Esophagus squamous epithelium (tissue), 5 donors: ENCODE measurements at places on chromosomes 1 and 21.

DNA sequence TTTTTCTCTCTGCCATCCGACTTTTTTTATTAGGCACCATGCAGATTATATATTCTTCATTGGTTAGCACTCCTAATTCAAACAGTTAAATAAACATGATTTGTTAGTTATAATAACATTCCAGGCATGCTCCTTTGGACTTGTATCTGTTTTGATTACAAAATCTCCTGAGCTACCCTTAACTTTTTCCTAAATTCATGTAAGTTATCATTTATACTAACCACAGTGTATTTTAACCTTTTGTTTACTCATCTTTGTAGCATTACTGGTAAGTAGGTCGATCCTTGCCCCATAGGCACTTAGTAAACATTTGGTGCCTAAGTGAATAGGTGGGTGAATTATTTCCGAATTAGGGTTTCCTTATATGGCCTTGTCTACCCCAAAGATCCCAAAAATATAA lies 43.8 kb downstream of the MIER1 start:
- no peak for DNase-seq

DNA sequence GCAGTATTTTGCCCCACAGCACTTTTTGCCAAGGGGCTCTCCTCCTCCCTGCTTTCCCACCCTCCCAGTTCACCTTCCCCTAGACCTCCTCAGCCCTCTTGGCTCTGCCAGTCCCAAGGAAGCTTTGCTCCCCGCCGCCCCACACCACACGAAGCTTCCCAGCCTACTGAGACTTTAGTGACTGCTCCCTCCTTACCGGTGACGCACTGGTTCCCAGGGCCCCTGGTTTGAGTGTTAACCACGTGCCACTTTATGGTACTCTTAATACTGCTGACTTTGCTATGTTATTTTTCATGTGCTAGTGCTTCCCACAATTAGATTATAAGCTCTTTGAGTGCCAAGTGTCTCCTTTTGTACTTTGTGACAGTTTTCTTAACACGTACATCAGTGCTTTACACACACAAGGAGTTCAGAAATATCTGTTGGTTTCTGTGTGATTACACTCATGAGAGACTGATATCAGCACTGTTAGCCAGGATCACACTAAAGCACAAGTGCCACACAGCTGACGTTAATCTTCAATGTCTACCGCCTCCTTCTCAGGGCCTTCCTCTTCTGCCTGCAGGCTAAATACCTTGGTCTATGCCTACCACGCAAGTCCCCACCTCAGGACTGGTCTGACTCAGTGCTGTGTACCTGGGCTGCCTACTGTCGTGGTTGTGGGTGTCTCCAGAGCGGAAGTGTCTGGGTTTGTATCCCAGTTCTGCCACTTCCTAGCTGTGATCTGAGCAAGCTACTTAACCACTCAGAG lies 61.0 kb downstream of the DNTTIP2 start:
- DNase-seq = no peak

GRCh38 chr1:184973272-184974055 lies 844 bp downstream of the NIBAN1 start:
- no peak for DNase-seq

- no peak for DNase-seq
Measured at GRCh38 chr1:56194701-56195300, 384.6 kb downstream of the PLPP3 start.

DNA sequence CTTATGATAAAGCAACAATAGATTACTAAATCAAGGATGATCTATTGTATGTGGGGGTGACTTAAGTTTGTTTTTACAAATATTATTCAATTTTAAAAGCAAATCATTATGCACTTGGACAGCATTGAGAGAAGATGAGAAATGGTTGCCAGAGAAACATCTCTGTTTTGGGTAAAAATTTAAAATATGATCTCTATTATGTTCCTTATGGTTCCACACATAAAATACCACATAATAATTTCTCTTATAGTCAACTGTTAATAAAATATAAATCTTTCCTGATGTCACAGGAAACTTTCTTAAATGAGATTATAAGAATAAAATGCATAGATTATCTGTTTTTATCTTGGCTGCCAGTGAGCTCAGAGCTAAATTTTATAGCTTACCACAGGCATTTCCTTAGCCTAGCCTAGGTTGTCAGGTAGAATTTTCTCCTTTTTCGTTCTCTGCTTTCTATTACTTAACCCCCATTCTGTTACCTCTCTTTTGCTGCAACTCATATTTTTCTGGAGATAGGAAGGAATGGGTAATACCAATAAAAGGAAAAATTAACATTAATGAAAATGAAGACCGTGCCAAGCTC lies 109.7 kb downstream of the TGFB2 start:
- DNase-seq = no peak

DNA sequence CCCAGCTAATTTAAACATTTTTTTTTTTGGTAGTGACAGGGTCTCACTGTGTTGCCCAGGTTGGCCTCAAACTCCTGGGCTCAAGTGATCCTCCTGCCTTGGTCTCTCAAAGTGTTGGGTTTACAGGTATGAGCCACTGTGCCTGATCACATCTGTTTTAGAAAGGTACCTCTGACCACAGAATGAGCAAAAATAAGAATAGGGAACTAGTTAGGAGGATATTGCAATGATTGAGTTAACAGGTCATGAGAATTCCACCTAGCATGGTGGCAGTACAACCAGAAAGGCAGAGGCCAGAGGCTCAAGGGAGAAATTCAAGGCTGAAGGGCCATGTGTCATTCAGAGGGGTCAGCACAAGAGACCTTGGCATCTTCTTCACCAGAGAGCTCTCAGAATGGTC lies 49.6 kb downstream of the ELAPOR1 start:
- no peak for DNase-seq

- no peak for DNase-seq
Measured at GRCh38 chr1:20149601-20150325, 10.6 kb downstream of the PLA2G2F start.

DNA sequence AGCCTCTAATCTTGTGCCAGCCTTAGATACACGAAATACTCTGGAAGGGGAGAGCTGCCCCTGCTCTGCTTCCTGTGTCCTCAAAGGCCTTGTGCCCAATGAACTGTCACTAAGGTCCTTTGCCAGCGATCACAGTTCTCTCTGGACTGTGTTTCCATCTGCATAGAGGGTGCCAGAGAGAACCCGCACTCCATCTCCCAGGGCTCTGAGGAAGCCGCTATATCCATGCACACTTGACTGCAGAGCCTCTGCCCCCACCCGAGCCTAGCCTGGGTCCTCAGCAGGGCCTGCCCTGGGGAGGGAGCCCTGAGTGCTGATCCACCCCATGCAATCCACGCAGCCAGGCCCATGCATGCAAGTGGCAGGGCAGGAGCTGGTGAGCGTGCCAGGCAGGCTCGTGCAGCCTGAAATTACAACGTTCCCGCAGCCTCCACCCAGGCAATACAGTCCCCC lies 30.6 kb upstream of the KIF21B start:
- DNase-seq = no peak

GRCh38 chr21:41377715-41378114 lies 15.9 kb downstream of the MX2 start:
- no peak for DNase-seq

- no peak for DNase-seq
Measured at GRCh38 chr1:181603735-181604410, 120.6 kb downstream of the CACNA1E start.

GRCh38 chr21:30234643-30235042 lies 18.7 kb upstream of the CLDN8 start:
- DNase-seq = no peak

DNA sequence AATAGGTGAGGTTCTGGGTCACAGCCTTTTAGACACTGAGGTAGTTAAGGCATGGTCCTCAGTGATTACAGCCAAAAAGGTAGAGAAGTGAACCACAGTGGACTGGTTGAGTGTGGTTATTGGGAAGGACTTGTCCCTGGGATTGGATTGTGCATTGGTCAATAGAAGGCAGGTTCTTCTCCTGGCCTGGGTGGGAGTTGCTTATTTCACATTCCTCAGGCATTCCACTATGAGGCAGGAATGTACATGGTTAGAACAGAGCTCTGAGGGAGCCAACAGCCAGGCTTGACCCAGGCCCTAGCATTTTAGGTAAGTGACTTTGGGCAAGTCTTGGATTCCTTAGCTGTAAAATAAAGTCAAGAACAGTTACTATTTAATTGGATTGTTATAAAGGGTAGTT lies 97.9 kb upstream of the MARK1 start:
- DNase-seq = no peak

DNA sequence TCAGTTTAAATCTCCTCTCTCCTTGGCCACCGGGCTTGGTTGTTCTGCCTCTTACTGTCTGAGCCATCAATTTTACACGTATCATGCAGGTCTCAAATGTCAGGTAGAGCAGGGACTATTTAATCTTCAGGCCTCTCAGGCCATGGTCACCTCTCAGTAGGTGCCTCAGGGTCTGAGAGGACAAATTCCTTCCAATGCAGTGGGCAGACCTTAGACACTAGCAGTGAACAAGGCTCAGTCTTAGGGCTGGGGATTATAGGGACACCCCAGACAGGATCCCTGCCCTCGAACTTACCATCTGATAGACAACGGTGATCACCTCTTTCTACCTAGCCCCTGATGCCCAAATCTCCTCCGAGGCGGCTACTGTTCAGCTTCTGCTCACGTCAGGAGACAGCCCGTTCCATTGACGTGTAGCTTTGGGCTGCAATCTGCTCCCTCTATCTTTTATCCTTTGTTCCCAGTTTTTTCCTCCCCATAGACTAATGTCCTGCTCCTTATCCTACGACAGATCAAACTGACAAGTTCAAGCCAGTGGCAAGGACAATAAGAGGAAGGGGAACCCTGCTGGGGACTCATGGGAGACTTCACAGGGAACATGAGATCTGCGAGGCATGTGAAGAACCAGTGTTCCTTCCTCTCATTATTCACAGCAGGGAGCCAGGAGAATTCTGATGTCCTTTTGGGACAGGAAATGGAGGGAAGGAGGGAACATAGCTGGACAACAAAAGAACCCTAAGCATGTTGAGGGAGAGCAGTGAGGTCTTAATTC lies 1.4 kb upstream of the MYOG start:
- no peak for DNase-seq

DNA sequence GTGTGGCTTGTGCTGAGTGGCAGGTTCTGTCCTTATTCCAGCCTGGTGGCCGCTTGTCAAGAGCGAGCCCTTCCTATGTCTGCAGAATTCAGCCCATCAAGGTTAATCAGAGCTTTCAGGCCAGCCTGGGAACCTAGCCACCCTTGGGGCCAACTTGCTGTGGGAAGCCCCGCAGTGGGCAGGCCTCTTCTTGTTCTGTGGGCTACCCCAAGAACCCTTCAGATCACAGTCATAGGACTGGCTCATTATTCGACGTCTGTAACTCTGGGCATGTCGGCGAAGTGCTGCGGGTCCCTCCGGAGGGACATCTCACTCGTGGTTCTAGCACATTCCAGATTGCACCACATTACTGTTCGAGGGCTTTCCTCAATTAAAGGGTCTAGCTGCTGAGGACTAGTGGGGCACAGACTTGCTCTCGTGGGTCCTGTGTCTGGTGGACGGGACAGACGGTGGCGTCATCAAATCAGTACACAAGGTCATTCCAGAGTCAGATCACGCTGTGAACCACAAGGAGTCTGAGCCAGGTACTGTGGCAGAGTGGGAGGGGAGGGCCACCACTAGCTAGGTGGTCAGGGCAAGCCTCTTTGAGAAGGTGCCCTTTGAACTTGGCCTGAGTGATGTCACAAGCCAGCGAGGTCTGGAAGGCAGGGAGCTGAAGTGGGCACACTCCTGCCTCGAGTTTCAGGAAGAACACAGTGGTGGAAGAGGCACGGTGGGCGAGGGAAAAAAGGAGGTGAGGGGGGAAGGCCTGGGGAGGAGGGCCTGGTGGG lies 20.3 kb upstream of the TNFRSF1B start:
- DNase-seq = no peak

GRCh38 chr1:240001177-240001740 lies 90.4 kb upstream of the FMN2 start:
- no peak for DNase-seq

DNA sequence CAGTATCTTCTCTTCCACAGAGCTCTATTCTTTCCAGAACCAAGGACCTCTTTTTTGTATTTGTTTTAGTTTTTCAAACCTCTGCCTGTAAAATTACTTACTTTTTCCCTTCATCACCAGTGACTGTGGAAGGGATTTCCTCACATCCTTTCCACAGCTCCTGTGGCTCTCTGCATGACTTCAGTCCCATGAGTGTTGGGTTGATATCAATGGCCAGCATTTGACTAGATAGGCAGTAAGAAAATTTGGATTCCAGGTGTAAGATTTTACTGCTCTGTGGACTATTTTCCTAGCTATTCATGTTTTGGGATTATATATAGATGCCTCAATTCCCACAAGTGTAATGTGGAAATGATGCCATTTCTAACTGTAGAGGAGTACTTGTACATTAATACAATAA lies 171.5 kb upstream of the PTBP2 start:
- no peak for DNase-seq

GRCh38 chr1:91821126-91821868 lies 64.7 kb downstream of the TGFBR3 start:
- no peak for DNase-seq
